ENCODE measurements at places on chromosomes 4 and X.

DNA sequence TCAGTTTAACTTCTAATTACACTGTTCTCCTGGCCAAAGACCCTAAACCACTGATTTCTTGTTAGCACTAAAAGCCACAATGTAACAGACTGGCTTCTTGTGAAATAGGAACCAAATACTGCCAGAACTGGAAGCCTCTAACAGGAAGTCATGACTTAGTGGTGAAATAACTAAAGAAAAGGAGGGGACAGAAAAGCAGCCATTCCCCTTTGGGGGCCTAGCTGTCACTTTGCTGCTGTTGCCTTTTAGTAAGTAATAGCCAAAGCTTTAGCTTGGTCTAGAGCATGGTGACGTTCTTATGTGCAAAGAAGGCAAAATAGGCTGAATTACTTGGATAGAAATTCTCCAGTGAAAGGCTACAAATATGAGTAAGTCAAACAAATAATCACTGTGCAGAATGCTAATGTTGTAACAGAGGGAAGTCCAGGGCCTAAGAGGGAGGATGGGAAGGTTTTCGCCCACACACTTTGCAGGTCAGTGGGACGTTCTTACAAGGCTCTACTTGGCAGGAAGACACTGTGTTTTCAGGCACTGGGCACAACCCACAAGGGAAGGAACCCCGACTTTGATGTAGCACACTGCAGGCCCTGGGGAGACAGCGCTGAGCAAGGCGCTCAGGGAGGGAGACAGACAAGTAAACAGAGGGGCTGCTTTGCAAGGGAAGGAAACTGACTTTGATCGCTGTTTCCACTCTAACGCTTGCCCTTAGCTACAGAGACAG, 16.7 kb downstream of the GAB3 start:
- no peak for DNase-seq

DNA sequence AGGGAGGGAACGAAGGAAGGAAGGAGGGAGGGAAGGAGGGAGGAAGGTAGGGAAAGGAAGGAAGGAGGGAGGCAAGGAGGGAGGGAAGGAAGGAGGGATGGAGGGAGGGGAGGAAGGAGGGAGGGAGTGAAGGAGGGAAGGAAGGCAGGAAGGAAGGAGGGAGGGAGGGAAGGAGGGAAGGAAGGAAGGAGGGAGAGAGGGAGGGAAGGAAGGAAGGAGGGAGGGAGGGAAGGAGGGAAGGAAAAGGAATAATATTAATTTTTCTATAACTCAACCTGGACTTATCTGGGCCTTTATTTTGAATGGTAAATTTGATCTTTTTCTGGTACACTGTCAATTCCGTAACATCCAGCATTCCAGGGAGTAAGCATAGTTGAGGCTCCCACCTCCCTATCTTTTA, 244.2 kb downstream of the SPRY1 start:
- DNase-seq = no peak

- no peak for DNase-seq
Observed at GRCh38 chrX:30270639-30271038, 23.7 kb downstream of the MAGEB1 start.

- DNase-seq = no peak
Observed at GRCh38 chrX:45007598-45007997, 134.6 kb downstream of the KDM6A start.

GRCh38 chr4:174461466-174462106, 60.7 kb downstream of the HPGD start:
- DNase-seq = no peak

DNA sequence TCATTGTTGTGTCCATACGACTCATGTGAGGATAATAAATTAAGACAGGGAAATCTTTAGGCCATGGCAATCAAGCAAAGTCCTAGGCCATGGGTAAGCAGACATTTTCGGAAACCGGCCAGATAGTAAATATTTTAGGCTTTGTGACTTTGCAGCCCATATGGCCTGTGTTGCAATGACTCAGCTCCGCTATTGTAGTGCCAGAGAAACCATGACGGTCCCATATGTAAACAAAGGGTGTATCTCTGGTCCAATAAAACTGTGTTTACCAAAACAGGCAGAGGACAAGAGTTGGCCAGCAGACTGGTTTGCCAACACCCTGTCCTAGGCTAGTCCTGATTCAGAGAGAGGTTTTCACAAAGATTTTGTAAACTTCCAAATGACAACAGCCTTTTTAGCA, 5.0 kb downstream of the FAM114A1 start:
- DNase-seq = no peak

DNA sequence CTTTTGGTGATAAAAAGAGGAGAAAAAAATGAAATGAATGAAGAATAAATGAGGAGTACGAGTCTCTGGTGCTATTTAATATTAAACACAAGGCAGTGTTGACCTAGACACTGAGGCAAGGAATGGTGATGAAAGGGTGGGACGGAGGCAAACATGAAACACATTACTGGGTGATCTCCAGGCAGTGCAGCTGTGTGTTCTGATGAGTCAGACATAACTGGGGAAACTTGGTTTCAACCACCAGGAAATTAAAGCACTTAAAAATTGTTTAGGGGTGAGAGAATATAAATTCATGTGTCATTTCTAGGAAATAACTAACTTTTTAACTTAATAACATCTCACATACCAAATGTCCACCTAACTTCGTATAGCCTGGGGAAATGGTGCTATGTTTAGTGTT, 19.7 kb upstream of the CXCL6 start:
- DNase-seq = no peak

DNA sequence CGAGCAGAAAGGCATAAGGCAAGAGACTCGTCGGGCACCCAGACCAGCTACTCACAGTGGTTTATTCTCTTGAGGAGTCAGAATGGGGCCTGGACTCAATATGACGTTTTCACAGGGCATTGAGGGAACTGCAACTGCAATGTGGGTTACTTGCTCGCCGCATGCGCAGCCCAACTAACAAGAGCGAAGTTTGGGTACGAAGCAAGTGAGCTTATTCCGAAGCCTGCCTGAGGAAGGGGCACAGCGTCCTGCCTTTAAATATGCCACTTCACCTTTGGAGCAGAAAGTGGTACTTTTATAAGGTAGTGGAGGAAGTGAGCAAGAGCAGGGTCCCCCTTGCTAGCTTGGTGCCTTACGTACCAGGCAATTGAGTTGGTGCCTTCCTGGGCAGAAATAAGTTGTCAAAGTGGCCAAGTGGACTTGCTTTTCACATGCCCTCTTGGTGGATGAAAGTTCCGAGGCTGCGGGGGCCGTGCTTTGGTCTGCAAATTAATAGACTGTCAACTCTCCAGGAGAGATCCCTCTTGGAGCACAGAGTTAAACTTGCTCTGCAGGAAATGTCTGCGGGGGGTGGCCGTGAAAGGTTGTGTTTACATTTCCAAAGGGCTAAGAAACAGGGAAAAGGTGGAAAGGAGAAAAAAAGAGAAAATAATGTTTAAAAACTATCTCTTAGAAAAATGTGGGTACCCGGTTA, 480.4 kb downstream of the TRIML1 start:
- DNase-seq = no peak

DNA sequence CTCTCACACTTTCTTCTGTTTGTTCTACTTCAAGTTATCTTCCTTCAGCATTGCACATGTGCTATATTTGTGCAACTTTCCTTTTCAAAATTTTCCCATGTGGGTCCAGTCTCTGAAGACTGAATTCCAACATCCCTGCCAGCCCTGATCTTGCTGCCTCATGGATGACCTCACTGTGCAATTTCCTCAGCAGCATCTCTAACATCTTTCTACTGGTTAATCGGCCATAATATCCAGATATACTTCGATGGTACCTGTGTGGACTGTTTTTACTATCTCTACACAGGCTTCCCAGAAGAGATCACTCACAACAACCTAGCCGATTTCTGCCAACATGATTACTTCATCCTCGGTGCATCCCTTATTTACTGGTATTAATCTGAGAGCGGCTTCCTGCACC, 41.5 kb downstream of the GPM6A start:
- DNase-seq = no peak

DNA sequence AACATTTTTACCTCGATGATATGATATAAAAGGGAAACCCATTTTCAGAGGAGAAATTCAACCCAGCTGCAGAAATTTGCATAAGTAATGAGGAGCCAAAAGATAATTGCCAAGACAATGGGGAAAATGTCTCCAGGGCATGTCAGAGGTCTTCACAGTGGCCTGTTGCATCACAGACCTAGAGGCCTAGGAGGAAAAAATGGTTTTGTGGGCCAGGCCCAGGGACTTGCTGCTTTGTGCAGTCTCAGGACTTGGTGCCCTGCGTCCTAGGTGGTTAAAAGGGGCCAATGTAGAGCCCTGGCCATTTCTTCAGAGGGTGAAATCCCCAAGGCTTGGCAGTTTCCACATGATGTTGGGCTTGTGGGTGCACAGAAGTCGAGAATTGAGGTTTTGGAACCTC, 106.9 kb downstream of the CPXCR1 start:
- no peak for DNase-seq

DNA sequence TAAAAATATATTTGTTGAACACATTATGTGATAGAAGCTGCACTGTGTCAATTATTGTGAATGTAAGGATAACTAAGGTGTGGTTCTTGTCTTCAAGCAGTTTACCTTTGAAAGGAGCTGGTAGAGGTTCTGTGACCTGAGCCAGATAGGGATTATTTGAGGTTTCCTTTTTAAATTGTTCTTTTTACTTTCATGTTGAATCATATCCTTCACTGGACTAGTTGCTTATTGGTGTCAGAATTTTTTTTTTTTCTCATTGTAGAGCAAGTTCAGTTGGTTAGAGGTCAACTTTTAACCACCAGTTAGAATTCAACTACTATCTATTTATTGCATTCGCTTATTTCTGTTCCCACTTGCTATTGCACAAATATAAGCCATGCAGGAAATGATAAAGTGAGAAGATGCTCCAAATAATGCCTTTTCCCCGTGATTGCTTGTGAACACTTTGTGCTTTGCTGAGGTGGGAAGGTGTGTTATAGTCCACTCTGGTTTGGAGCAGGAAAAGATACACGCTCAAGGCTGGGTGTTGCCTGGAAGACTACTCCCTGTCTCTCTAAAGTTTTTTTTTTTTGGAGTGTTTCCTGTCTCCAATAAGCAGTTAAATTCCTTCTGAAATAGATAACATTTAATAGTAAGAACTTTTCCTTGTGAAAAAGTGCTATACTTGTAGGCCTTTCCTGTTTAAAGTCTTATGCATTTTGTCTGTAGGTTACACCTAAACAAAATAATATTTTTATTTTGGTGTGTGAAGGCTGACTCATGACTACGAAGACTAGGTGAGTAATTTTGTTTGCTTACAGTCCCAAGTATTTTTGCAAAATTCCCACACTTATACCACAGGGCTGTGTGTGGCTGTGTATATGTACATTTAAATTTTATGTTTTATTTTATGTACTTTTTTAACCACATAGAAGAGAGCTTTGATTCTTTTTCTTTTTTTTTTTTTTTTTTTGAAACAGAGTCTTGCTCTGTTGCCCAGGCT, 83.8 kb upstream of the LCORL start:
- no peak for DNase-seq

DNA sequence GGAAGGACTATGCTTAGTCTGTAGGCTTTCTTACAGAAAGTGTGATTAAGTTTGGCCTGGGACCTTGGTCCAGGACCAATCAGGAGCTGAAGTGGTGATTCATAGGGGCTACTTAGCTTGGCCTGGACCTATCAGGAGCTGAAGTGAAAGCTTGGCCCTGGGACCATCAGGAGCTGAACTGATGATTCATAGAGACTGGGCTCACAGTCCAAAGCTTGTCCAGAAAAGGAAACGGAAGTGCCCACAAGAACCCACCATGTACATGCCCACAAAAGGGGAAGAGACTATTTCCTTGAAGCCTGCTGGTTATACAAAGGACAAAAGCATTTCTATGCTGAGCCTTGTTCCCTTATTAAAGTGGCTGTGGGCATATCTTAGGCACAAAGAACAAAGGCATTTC, 12.6 kb downstream of the TENT5D start:
- DNase-seq = no peak

DNA sequence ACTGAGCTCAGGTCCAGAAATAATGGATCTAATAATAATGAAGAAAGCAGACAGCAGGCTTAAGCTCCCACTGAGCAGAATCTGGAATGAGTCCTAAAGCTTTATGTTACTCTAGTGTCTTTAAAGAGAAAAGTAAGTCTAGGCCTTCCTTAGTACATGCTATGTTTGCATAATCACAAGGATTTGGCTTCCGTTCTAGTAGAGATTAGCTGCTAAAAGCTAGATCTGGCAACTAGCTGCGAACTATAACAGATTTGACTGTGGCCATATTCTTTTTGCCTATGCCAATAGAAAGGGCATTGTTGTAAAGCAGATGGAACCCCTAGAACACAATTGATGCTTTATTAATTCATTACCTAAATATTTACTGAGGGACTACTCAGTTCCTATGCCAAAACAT, 19.0 kb downstream of the COX7B2 start:
- DNase-seq = no peak
